Dermis microvascular lymphatic vessel endothelial cell (primary cell): ENCODE measurements at places on chromosomes 13 and 19. TPM values are rescaled to one million over a fixed set of nuclear protein-coding genes. Genes with fewer than 3 reads are reported as not detected.

Gene KIR2DL3
- not detected in 2 replicates for total RNA-seq

Gene GPC5
- 0.51 TPM in 2 replicates for total RNA-seq

- peak; percentile 29 for DNase-seq
Measured at GRCh38 chr13:50448535-50448998, 394.9 kb downstream of the DLEU7 start.

DNA sequence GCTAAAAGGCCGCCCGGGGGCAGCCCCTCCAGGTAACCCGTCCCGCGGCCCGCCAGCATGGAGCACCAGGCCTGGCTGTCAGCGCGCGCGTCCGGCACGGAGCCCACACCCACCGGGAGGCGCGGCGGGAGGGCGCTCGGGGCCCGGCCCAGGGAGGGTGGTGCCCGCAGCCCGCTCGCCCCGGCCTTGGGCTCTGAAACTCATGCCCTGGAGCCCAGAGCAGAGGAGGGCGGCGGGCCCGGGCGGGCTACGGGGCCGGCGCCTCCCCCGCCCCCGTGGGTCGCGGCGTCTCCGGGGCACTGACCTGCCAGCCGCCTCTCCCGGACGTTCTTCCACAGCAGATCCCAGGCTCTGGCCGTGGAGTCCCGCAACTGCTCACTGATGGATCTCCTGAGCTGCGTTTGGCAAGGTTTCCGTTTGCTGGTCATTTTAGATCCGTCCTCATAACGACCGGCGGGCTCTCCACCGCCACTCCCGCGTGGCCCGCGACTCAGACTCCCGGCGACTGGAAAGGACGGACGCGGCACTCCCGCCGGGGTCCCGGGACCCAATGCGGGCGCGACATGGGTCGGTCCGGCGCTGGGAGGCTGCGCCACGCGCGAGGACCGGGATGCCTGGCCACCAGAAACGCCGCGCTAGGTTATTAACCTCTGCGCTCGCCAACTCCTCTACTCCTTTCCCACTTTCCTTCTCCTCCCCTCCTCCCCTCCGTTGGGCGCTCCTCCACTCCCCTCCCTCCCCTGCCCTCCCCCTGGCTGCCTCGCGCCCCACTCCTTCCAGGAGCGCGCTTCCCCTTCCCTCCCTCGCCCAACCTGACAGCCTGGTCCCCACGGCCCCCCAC lies 64.7 kb upstream of the STARD13 start:
- DNase-seq = peak; percentile 51

DNA sequence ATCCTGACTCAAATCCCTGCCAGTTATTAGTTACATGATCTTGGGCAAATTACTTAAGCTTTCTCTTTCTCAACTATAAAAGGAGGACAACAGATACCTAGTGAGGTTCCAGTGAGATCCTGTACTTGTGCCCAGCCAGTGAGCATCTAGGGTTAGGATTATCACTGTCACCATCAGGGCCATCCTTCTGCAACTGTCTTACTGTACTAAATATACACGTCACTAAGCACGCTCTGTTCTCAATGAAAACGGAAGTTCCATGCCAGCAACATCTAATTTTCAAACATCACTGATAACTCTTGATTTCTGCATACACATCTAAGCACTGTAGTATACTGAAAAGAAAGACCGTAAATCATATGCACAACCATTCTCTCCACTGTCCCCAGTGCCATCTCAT lies 70.0 kb downstream of the FOXO1 start:
- DNase-seq = no peak

GRCh38 chr19:4521170-4521887 lies 3.0 kb upstream of the PLIN4 start:
- DNase-seq = no peak

- DNase-seq = no peak
Measured at GRCh38 chr19:6215701-6216235, 64.0 kb downstream of the MLLT1 start.

- DNase-seq = no peak
Measured at GRCh38 chr13:95247171-95247570, 54.1 kb downstream of the ABCC4 start.

- DNase-seq = no peak
Measured at GRCh38 chr19:4704317-4704673, 19.3 kb downstream of the DPP9 start.

- peak; percentile 7 for DNase-seq
Measured at GRCh38 chr13:80116107-80116506, 224.8 kb downstream of the SPRY2 start.
